ENCODE measurements at places on chromosomes 3 and 15.

DNA sequence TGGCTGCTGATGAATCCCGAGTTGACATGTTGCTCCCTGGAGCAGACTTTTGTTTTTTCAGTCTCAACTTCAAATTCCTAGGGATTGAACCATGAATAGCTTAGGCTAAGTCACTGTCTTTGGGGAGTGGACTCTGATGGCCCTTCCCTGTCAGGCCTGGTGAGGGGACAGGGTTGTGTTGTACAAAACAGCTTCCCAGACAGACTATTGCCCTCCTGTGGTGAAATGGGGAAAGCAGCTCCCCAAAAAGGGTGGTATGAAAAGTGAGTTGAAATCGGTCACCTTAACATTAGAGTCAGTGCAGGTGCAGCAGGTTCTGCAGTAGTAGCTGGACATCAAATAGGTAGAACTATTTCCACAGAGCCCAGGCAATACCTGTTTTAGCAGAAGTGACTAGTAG is 775.6 kb downstream of the ROBO2 start:
- no peak for DNase-seq

GRCh38 chr15:78374436-78375393 is 34.6 kb downstream of the CRABP1 start:
- DNase-seq: no peak

DNA sequence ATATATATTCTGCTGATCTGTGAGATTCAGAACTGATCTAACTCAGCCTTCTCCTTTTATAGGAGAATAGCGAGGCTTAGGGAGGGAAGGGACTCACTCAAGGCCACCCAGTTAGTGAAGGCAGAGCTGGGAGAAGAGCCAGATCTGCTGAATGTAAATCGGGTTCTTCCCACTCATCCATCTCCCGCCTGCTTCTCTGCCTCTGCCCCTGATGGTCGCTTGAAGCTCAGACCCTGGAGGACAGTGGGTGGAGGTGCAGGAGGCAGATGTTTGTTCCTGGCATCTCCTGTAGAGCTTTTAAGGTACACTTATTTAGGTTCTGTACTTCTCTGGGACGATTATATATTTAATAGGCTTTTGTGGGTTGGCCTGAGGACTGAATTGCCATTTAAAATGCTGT is 4.3 kb downstream of the PDIA5 start:
- DNase-seq: no peak

GRCh38 chr3:148366743-148367410 is 330.8 kb upstream of the AGTR1 start:
- DNase-seq: no peak

- DNase-seq: no peak
Measured at GRCh38 chr15:69410248-69410874, 3.8 kb upstream of the KIF23 start.

DNA sequence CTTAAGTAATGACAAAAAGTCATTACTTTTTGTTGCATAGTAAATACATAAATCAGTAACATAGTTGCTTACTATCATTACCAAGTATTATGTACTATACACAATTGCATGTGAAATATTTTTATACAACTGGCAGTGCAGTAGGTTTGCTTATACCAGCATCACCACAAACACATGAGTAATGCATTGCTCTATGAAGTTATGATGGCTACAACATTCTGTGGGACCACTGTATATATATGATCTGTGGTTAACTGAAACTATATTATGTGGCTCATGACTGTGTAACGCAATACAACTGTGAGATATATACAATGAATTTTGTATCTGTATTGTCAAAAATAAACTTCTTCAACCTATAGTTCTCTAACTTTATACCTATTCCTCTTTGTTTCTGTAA is 113.7 kb upstream of the RBMS3 start:
- DNase-seq: no peak
